Thyroid gland (tissue), 4 donors: ENCODE measurements at places on chromosomes 6 and 20. TPM values are rescaled to one million over a fixed set of nuclear protein-coding genes. Genes with fewer than 3 reads are reported as not detected.

BPIFA2 gene
- total RNA-seq = not detected

ZKSCAN3 gene
- 9.8 TPM for total RNA-seq

FOXC1 gene
- total RNA-seq = 7.1 TPM

UCKL1 gene
- 44.3 TPM for total RNA-seq

OTOR gene
- total RNA-seq = not detected

ASIP gene
- not detected for total RNA-seq

OR12D3 gene
- total RNA-seq = not detected

PPP1R16B gene
- 14.4 TPM for total RNA-seq

ZBP1 gene
- 1.5 TPM for total RNA-seq

MPIG6B gene
- not detected for total RNA-seq

BCLAF1 gene
- total RNA-seq = 163 TPM

GHRH gene
- total RNA-seq = not detected

PPP1R14C gene
- 78.6 TPM for total RNA-seq

QRSL1 gene
- 11.4 TPM for total RNA-seq

HDGFL1 gene
- not detected for total RNA-seq

VSTM2L gene
- 0.54 TPM for total RNA-seq

NDUFAF4 gene
- total RNA-seq = 34.3 TPM

RIMS4 gene
- total RNA-seq = 11.5 TPM

ANGPT4 gene
- total RNA-seq = 3.8 TPM

SALL4 gene
- total RNA-seq = 3.1 TPM

PET117 gene
- 9.8 TPM for total RNA-seq

THBD gene
- 30.4 TPM for total RNA-seq

ME1 gene
- 23.5 TPM for total RNA-seq

WFDC5 gene
- not detected for total RNA-seq

GJA10 gene
- not detected for total RNA-seq

TNF gene
- total RNA-seq = not detected

C20orf204 gene
- 0.54 TPM for total RNA-seq

SAMD5 gene
- 8.0 TPM for total RNA-seq

MYB gene
- not detected for total RNA-seq

DZANK1 gene
- total RNA-seq = 6.7 TPM
